HT1080 (cell line): ENCODE measurements at places on chromosomes 12 and 14.
A peak's percentile ranks its signal among the peaks of the same experiment; 100 is the strongest.

DNA sequence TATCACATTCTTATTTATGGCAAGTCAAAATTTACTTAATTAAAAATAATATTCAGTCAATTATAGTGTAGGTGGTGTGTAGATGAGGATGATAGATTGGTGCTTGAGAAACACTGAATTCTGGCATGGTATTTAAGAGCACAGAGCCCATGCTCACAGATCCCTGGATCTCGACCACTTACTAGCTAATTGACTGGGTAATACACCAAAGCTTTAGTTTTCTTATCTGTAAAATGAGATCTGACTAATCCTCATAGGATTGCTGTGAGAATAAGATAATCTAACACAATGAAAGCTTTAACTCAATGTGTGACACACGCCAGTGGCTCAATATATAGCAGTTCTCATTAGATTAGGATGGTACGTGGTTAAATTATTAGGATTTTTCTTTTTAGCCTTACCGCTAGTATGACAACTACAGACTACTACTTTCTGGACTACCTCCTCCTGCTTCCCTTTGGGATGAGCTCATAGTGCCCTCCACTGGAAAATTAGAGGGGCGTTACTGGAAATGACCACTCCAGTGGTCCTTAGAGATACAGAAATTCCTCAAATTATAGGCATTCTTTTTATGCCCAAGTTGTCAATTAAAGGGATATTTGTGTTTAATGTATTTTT, 482.8 kb upstream of the TBX3 start:
- peak; percentile 10 for DNase-seq

- peak; percentile 79 for DNase-seq
Observed at GRCh38 chr14:57493467-57494181, at the start of gene CCDC198. CCDC198 (minus strand) TSS chr14:57493857; CDS start chr14:57493715, 142 bp downstream.

DNA sequence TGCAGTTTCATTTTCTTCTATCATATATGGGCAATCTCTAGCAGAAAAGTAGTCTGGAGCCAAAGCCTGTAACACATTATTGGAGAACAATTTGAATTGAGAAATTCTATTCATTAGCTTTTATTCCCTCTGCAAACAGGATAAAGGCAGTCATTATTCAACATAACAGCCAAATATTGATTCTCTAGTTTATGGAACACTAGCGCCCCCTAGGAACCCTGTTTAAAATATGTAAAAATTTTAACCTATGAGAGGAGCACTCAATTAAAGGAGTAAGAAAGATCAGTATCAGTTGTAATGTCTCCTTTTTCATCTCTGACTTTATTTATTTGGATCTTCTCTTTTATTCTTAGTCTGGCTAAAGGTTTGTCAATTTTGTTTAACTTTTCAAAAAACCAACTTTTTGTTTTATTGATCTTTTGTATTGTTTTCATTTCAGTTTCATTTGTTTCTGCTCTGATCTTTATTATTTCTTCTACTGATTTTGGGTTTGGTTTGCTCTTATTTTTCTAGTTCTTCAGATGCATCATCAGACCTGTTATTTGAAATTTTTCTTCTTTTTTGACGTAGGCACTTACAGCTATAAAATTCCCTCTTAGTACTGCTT, 4.8 kb upstream of the LMNTD1 start:
- DNase-seq: peak; percentile 36

GRCh38 chr14:104594310-104595046, 10.1 kb downstream of the TMEM179 start:
- no peak for DNase-seq

DNA sequence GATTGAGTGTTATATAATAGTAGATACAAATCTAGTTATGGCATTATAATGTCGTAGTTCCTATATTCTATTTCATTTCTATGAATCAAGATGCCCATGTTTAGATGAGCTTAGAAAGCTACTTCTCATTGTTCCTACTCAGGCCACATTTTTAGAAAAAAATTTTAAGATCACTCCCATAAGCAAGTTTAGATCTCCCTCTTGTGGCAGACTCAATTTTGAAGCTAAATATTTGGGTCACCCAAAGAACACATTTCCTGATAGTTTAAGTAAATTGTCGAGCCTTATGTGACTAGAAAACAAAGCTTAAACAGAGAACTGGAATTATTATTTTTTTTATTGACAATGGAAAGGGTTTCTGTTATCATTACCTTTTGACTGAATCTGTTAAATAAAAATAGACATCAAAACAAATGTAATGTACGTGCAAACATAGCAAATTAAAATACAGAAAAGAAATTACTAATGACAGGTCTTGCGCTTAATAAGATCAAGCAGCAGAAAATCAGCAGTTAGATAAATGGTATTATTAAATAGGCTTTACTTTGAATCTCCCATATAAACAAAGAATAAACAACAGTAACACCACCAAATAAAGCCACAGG, 180.2 kb downstream of the ACSS3 start:
- peak; percentile 69 for DNase-seq

- DNase-seq: peak; percentile 42
Observed at GRCh38 chr12:79250186-79250585, 385.6 kb downstream of the SYT1 start.

GRCh38 chr12:63915105-63915800, 70.8 kb downstream of the SRGAP1 start:
- DNase-seq: peak; percentile 72

DNA sequence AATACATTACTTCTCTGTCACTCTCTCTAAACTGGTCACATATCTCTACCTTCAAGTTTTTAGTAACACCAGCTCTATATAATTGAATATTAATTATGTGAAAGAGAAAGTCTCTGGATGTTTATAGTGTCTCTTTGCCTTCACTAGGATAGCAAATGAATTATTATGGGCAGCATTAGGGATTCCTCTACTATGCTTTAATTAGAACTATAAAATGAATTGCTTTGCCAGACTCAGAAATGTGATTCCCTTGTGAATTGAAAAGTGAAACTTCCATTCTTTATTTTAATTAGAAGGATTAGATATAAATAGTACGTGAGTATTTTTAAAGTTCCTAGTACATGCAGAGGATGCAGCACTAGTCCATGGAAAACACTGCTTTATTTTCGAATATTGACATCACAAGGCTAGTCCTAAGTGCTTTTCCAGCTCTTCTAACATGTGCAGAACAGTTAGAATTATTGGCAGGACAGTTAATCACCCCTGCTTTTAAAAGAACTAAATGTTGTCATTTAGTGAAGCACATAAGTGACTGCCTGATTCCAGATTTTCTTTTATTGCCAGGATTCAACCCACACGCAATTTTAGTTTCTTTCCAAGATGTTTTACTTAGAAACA, 23.0 kb upstream of the REP15 start:
- DNase-seq: no peak

- no peak for DNase-seq
Observed at GRCh38 chr14:98379830-98380229, 892.2 kb downstream of the BCL11B start.

- DNase-seq: no peak
Observed at GRCh38 chr14:50088117-50088515, 28.3 kb downstream of the VCPKMT start.

- no peak for DNase-seq
Observed at GRCh38 chr14:105487449-105487985, 831 bp downstream of the CRIP1 start.

DNA sequence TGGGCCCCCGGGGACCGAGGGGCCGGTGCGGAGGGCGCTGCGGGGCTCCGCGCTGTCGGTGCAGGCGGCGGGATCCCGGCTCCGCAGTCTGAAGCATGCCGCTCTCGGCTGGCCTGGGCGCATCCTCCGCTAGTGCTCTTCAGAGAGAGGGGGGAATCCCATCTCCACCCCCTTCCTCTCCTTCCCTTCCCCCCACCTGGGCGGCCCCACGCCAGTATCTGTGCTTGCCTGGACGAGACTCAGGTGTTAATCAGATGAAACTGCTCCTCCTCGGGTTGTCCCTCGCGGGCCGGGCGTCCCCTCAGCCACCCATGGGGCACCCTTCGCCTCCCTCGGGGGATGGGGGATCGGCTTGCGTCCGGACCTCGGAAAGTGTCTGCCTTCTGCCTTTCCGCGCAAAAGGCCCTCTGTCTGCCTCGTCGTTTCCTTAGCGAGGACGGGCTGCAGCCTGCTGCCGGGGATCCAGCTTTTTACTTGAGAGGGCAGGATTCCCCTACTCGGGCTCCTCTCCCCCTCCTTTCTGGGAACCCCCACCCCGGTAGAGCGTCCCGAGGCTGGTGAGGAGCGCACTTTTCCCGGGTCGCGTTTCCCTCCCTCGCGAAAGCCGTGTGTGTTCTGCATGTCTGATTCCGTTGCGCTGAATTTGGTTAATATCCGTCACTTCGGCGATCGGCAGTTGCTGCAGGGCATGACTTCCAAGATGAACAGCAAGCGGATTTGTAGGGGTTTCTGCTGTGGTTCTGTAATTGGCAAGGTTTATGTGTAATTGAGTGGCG, 1.1 kb downstream of the GPHN start:
- peak; percentile 25 for DNase-seq

GRCh38 chr12:121576851-121577391, 3.9 kb downstream of the KDM2B start:
- peak; percentile 79 for DNase-seq

DNA sequence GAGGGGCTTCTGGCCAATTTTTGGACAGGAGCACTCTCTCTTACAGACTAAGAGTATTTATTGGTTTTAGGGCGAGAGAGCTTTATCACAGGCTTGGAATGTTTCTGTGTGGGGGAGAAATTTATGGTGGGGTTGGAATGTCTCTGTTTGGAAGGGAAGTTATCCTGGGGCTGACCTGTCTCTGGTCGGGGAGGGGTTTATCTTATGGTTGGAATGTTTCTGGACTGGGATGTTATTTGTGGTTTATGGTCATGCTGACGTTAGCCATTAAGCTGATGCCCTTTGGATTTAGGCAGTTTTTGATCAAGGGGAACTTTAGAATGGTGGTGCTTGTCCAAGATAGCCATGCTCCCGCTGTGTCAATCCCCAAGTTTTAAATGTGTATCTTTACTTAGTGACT, 614.8 kb downstream of the DIO2 start:
- DNase-seq: peak; percentile 72

GRCh38 chr14:76918782-76919394, 92.7 kb downstream of the LRRC74A start:
- peak; percentile 96 for DNase-seq
